ENCODE measurements at places on chromosomes 1 and 21.
A peak's percentile ranks its signal among the peaks of the same experiment; 100 is the strongest.

DNA sequence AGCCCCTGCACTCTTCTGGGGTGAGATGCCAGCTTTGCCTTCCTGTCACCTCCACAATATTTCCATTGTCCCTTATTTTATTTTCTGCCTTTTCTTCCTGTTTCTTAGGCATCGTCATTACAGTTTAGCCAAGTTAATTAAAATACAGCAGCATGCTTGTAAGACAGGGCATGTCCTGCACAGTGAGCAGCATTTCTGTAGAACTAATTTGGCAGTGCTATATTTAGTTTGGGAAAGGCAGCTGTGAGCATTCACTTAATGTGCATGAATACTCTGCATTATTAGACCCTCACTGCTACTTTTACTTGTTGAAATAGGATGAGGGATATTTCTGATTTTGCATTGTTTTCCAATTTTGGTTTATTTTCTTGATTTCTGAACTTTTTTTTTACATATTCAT, 133.3 kb downstream of the KCNK2 start:
- no peak for DNase-seq

DNA sequence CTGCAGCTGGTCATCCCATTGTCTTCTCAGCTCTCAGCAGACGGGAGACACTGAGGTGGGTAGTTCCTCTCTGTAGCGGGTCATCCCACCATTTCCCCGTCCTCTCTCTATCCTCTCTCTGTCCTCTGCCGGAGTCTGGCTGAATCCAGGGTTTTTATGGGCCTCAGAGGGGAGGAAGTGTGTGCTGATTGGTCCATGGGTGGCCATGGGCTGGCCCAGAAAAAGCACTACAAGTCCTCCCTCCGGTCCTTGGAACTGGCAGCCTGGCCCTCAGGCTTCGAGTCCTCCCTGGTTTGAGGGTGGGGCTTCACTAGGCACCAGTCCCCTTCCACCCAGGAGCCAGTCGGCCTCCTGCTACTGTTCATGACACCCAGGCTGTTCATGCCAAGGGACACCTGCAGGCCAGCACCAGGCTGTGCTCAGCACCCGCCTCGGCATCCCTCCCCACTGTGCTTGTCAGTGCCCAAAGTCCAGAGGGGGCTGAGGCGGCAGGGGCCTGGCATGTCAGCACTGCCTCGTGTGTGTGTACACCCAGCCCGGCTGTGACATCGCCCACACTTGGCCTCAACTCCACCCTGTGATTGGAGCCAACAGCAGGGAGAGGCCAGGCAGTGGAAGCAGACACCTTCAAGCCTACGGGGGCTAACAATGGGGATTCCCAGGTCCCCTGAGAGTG, 23.0 kb upstream of the LRRC8C start:
- no peak for DNase-seq

GRCh38 chr1:190809312-190809711, 331.6 kb upstream of the BRINP3 start:
- DNase-seq = no peak

DNA sequence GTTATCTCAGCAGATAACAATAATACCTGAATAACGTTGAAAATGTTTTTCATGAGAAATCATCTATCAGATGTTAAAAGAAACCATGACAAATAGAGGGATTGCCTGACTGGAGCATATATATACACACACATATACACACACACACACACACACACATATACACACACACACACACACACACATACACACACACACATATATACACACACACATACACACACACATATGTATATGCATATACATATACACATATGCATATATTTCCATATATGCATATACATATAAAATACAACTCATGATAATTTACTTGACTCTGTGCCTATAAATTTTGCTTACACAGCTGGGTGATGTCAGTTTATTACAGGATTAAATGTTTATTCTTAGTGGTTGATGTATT, 847.3 kb upstream of the ADAMTS5 start:
- no peak for DNase-seq

DNA sequence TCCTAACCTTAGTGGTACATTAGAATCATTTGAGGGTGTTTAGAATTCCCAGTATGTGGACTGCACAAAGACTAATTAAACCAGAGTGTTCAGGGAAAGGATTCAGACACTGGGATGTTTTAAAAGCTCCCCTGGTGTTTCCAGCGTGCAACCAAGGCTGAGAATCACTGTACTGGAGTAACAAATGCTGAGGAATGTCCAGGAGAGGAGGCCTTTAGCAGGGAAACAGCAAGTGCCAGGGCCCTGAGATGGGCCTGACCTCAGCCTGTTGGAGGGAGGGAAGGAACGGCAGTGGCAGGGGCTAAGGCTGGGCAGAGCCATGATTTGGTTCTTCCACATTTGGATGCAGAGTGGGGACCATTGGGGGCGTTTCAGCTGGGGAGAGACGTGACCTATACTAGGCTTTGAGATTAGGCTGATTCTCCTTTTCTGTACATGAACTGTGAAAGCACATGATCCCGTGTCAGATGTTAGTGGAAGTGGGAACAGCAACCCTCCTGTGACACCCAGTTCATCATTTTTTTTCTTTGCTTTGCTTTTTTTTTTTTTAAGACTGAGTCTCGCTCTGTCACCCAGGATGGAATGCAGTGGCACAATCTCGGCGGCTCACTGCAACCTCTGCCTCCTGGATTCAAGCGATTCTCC, 49.3 kb downstream of the KANK4 start:
- DNase-seq = no peak

DNA sequence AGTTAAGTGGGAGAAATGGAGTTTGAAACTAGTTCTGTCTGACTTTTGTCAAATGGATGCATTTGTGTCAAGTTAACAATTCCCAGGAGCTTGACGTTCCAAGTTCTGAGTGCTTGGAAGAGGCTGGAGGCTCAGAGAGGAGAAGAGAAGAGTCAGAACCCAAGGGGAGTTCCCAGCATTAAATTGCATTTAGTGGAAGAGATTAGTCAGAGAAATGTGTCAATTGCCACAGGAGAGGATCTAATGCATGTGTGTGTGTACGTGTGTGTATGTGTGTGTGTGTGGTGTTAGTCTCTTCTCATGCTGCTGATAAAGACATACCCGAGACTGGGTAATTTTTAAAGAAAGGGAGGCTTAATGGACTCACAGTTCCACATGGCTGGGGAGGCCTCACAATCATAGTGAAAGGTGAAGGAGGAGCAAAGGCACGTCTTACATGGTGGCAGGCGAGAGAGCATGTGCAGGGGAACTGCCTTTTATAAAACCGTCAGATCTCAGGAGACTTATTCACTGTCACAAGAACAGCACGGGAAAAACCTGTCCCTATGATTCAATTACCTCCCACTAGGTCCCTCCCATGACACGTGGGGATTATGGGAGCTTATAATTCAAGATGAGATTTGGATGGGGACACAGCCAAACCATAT, 101.5 kb upstream of the TMEM51 start:
- no peak for DNase-seq

- no peak for DNase-seq
Measured at GRCh38 chr1:94258873-94259331, 21.5 kb upstream of the ARHGAP29 start.

DNA sequence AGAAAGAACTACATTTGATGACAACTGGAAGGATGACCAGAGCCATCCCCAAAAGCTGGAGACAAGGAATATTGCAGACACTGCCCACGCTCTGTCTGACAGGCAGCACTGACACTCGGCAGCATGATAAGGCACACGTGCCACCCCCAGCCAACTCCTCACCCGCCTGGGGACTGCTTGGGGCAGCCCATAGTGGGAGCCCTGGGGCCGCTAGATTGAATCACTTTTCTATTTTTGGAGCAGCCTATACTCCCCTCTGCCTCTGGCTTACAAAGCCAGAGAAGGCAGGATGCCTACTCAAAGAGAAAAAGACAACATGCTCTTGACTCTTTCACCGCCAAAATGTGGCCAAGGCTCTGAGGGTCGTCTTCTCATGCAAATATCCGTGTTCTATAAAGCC, 1.3 kb downstream of the SMG5 start:
- DNase-seq = peak; percentile 73

- DNase-seq = peak; percentile 33
Measured at GRCh38 chr1:110011527-110012041, 22.8 kb upstream of the STRIP1 start.

DNA sequence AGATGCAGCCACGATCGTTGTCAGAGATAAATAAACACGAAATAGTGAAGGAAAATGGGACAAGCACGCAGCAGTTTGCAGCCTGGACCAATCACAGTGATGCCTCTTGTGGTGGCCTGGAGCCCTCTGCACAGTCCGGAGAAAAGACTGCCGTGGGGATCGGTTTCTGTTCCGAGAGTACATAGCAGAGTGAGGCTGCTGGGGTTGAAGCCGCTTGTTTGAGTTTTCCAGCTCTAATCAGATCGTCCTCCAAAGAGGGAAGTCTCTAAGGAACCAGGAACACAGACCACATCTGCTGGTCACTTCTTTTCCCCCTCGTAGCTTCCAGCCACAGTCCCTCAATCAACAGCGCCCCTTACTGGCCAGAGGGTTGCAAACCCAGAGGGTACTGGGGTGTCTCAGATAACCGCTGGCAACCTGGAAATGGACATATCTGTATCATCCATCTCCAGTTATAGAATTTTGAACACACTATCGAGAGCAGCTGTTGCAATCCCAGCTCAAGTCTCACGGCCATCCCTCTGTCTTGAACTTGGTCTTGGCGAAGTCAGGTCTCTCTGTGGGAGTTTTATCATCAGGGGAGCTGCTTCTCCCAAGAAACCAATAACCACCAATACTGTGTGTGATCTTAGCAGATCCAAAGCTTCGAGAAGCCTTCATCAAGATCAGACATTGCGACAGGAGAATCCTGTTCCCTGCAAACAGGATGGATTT, 57.4 kb downstream of the OLIG1 start:
- DNase-seq = peak; percentile 78
